ENCODE measurements at places on chromosomes 3 and 15.

GRCh38 chr3:38001456-38002081 lies 11.0 kb downstream of the VILL start:
- DNase-seq = no peak

DNA sequence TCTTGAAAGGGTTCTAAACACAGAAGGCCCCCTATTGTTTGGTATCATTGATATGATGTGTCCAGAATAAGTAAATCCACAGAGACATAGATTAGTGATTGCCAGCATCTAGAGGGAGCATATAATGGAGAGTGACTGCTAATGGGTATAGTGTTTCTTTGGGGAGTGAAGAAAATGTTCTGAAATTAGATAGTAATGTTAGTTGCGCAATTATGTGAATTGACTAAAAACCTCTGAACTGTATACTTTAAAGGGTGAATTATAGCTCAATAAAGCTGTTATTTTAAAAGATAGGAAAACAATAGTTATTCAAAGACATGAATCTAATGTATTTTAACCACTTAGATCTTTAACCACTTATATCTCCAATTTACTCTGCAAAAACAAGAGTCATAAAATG lies 6.0 kb downstream of the SPICE1 start:
- no peak for DNase-seq

- no peak for DNase-seq
Measured at GRCh38 chr3:104873331-104873730, 493.4 kb upstream of the ALCAM start.

- peak; percentile 34 for DNase-seq
Measured at GRCh38 chr3:100401674-100402041, 319 bp downstream of the LNP1 start.

DNA sequence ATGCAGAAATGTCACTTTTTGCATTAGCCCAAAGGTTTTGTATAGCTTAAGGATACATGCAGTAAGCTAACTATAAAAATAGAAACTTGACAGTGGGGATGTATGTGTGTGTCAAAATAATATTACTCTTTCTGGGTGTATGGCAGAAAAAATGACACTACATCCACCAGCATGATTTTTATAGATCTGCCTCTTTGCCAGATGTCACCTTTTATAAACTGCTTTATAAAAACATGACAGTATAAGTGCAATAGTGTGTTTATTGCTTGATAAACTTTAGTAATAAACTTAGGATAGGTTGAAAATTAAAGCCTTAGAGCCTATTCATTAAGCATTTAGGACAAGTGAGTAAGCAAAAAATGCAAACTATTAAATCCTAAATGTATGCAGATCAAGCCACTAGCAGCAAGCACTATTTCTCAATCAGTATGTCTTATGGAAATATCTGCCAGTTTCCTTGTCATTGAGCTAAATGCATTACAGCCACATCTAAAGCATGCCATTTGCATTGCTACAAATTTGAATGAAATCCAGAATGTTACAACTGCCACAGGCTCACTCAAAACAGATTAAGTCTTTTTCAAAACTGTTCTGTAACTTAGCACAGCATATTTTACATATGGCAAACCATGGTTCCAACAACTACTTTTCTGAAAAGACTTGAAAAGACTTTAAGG lies 935.0 kb downstream of the FHIT start:
- DNase-seq = no peak

DNA sequence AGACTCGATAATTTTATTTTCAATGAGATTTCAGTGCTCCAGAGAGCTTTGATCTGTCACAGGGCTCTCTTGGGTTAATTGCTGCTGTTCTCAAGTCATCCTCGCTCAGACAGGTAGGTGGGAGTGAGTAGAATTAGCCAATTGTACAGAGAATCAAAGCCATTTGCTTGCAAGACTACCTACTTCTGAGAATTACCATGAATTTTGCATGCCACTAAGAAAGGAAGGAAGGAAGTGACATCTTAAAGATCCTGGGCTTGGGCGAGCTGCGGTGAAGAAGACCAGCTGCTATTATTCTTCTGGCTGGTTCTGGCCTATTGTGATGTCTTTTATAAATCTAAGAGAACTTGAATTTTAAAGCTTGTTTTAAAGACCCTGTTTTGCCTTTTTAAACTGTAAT lies 154.1 kb upstream of the LPP start:
- DNase-seq = peak; percentile 17

DNA sequence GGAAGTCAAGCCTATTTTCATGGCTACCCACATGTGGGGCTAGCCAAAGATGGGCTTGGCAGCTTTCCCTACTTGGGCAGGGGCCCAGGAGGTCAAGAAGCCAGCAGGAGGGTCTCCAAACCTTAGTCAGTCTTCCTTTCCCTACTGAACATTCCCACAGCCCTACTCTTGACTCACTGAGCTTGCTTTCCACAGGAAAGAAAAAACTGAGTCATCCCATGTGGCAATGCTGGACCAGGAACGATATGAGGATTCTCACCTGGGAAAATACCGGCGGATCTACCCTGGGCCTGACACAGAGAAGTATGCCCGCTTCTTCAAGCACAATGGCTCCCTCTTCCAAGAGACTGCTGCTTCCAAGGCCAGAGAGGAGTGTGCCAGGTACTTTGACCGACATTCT lies 3.7 kb upstream of the NGRN start:
- no peak for DNase-seq

Measured in T follicular helper cell (primary cell).